K562 (cell line): ENCODE measurements at places on chromosomes 3 and 15.

- no peak overlapping the region for H3K27ac ChIP-seq
- H3K36me3 ChIP-seq = no peaks in the 10 kb centered on the region
- no peaks in the 10 kb centered on the region for H3K4me1 ChIP-seq
Measured at GRCh38 chr3:99524559-99524958, 113.8 kb upstream of the COL8A1 start.

GRCh38 chr15:91102546-91103330 is 2.7 kb downstream of the SV2B start:
- no peak overlapping the region for H3K27ac ChIP-seq
- no peaks in the 10 kb centered on the region for H3K36me3 ChIP-seq
- H3K4me1 ChIP-seq = no peaks in the 10 kb centered on the region; the same call in 2 of the 3 replicates
- peaks cover 33% of the 10 kb centered on the region for H3K27me3 ChIP-seq
- H3K4me3 ChIP-seq = no peak overlapping the region

DNA sequence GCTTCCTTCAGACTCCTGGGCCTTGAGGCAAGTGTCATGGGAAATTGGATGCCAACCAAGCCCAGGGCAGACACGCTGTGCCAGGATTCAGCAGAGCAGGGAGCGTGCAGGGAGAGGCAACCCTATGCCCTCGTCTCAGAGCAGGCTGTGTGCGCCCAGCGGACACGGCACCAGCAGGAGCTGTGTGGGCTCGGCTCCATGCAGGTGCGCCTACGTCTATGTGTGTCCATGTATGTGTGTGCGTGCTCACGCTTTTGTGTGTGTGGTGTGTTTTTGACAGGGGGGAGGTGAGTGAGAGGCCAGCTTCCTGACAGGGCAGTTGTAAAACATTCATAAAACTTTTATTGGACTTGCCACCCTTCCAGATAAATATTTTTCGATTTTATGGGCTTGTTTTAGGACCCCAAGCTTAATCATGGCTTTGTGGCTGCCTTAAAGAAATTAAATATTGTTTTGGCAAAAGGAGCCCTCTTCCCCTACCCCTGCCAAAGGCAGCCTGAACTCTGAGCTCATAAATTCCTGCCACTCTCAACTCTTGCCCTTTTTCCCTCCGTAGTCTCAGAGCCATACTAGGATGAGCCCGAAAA is 84.4 kb downstream of the DNAJB8 start:
- H3K36me3 ChIP-seq = no peaks in the 10 kb centered on the region
- no peak overlapping the region for H3K27ac ChIP-seq
- no peak overlapping the region for H3K4me3 ChIP-seq
- H3K4me1 ChIP-seq = peaks cover 16% of the 10 kb centered on the region; the same call in 2 of the 3 replicates
- H3K27me3 ChIP-seq = no peaks in the 10 kb centered on the region

DNA sequence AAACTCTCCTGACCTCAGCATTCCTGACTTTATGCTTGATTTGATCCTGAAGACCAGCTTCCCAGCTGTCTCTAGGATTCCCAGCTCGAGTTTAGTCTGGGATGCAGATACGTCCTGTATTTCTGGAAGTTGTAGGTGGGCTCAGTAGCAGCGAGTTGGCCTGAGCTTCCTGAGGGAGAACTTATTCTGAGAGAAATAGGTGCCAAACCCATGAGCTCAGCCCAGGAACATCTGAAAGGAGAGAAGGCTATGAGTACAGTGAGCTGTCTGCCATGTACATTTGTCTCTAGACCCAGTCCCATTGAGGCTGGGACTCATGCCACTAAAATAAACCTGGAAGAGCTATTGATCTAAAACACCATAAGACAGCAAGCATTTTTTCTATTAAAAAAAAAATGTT is 36.6 kb upstream of the SLC9A9 start:
- no peaks in the 10 kb centered on the region for H3K36me3 ChIP-seq
- no peak overlapping the region for H3K4me3 ChIP-seq
- no peak for DNase-seq
- no peaks in the 10 kb centered on the region for H3K27me3 ChIP-seq
- H3K4me1 ChIP-seq = no peaks in the 10 kb centered on the region

DNA sequence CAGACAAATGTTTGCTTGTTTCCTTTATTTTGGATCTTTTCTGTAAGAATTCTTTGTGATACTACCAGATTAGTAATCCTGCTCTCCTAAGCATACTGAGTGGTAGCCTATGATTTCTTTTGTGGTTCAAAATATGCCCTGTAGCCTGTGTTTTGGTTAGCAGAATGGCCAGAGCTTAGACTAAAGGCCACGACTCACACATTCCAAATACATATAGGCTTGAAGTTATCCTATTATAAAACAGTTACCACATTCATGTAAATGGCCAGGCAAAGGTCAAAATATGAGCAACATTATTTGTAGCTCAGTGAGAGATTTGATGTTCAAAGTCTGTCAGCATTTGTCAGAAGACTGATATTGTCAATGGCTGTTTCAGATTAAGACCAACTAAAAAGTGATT is 84.5 kb downstream of the MITF start:
- H3K36me3 ChIP-seq = no peaks in the 10 kb centered on the region
- DNase-seq = no peak

GRCh38 chr15:50652671-50653070 is 33.9 kb downstream of the TRPM7 start:
- H3K4me3 ChIP-seq = no peak overlapping the region
- no peak for DNase-seq
- H3K27ac ChIP-seq = no peak overlapping the region

GRCh38 chr3:129624347-129625071 is 18.0 kb upstream of the PLXND1 start:
- H3K27ac ChIP-seq = no peak overlapping the region
- H3K27me3 ChIP-seq = no peaks in the 10 kb centered on the region
- no peak for DNase-seq
- H3K4me1 ChIP-seq = peaks cover 5% of the 10 kb centered on the region
- no peaks in the 10 kb centered on the region for H3K36me3 ChIP-seq

DNA sequence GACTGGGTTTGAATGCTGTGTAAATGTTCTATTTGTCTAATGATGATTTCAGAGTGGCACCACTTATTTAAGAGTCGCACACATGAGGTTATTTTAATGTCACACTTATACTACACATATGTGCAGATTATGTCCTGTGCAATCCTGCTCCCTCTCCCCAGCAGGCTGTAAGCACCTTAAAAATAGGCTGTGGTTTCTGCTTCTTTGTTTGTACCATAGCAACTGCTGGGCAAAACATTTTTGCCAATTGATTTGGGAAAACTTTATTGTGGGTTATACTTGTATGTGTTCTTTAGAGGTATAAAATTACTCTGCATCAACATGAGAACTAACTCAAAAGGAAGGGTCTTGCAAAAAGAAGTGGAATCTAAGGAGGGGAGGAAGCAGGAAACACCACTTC is 318.5 kb downstream of the NTRK3 start:
- no peak overlapping the region for H3K27ac ChIP-seq
- H3K4me3 ChIP-seq = no peak overlapping the region
- H3K27me3 ChIP-seq = peaks cover 14% of the 10 kb centered on the region
- no peaks in the 10 kb centered on the region for H3K36me3 ChIP-seq

DNA sequence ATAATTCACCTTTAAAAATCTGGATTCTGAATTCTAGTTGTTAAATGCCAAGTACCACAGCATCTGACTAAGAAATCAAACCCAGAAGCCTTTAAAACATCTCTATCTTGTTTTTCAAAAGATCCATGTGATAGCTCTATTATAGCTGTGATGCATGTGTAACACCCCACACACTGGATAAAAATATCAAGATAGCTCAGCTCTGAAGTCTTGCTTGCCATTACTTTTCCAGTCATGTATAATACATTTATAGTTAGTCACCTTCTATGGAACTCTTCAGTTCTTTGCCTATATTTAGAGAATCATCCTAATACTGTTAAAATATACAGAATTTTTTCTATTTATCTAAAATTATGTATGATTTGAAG is 11.6 kb downstream of the ARPP19 start:
- H3K4me3 ChIP-seq = no peak overlapping the region
- DNase-seq = no peak
- peaks cover 71% of the 10 kb centered on the region for H3K36me3 ChIP-seq
- H3K4me1 ChIP-seq = no peaks in the 10 kb centered on the region; the same call in 1 of the 2 replicates
- no peaks in the 10 kb centered on the region for H3K27me3 ChIP-seq

GRCh38 chr3:170431054-170431453 is 12.4 kb downstream of the CLDN11 start:
- no peaks in the 10 kb centered on the region for H3K36me3 ChIP-seq
- no peak overlapping the region for H3K4me3 ChIP-seq
- H3K27ac ChIP-seq = no peak overlapping the region

- no peak overlapping the region for H3K4me3 ChIP-seq
- no peaks in the 10 kb centered on the region for H3K27me3 ChIP-seq
- no peak for DNase-seq
- H3K27ac ChIP-seq = no peak overlapping the region
- no peaks in the 10 kb centered on the region for H3K4me1 ChIP-seq
- H3K36me3 ChIP-seq = no peaks in the 10 kb centered on the region
Measured at GRCh38 chr3:78972617-78973301, 795.0 kb downstream of the ROBO1 start.

DNA sequence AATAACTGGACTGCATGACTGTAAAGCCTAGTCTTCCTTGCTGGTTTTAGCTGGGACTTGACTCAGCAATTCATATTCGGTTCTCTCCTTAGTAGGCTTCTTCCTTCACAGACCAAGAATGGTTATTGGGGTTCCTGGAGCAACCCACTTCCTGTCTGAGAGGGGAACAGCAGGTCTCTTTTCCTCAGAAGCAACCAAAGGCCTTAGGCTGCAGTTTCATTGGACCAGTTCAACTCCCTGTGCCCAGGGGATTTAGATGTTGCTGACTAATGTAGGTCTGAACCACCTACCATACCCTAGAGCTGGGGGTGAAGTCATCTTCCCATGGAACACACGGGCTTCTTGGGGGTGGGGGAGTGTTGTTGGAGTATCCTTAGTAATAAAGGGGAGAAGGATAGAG is 84.0 kb upstream of the SKOR1 start:
- no peak overlapping the region for H3K27ac ChIP-seq
- H3K4me3 ChIP-seq = no peak overlapping the region
- DNase-seq = no peak
- H3K4me1 ChIP-seq = no peaks in the 10 kb centered on the region
- H3K36me3 ChIP-seq = no peaks in the 10 kb centered on the region

GRCh38 chr3:134144694-134145093 is 106.0 kb downstream of the RYK start:
- no peak overlapping the region for H3K27ac ChIP-seq
- H3K4me1 ChIP-seq = no peaks in the 10 kb centered on the region
- DNase-seq = no peak
- no peaks in the 10 kb centered on the region for H3K36me3 ChIP-seq
- H3K4me3 ChIP-seq = no peak overlapping the region
- H3K27me3 ChIP-seq = no peaks in the 10 kb centered on the region

- H3K4me1 ChIP-seq = no peaks in the 10 kb centered on the region
- H3K36me3 ChIP-seq = no peaks in the 10 kb centered on the region
- no peak for DNase-seq
- H3K27me3 ChIP-seq = peaks cover 5% of the 10 kb centered on the region
- H3K4me3 ChIP-seq = no peak overlapping the region
Measured at GRCh38 chr15:91854639-91854990, 1.1 kb downstream of the SLCO3A1 start.

GRCh38 chr3:161264852-161265251 is 43.7 kb downstream of the NMD3 start:
- no peak overlapping the region for H3K27ac ChIP-seq
- no peaks in the 10 kb centered on the region for H3K27me3 ChIP-seq
- no peak for DNase-seq
- H3K4me1 ChIP-seq = no peaks in the 10 kb centered on the region

- no peaks in the 10 kb centered on the region for H3K36me3 ChIP-seq
- no peak for DNase-seq
- H3K27ac ChIP-seq = no peak overlapping the region
- H3K4me1 ChIP-seq = no peaks in the 10 kb centered on the region
- no peak overlapping the region for H3K4me3 ChIP-seq
Measured at GRCh38 chr3:28836199-28836598, 444.7 kb upstream of the RBMS3 start.

- no peaks in the 10 kb centered on the region for H3K4me1 ChIP-seq
- H3K27ac ChIP-seq = no peak overlapping the region
- H3K4me3 ChIP-seq = no peak overlapping the region
- no peak for DNase-seq
- H3K27me3 ChIP-seq = no peaks in the 10 kb centered on the region
- H3K36me3 ChIP-seq = no peaks in the 10 kb centered on the region; the same call in 2 of the 3 replicates
Measured at GRCh38 chr3:184899953-184900595, 88.1 kb downstream of the VPS8 start.

GRCh38 chr15:96362755-96363651 is 32.5 kb downstream of the NR2F2 start:
- DNase-seq = no peak
- no peaks in the 10 kb centered on the region for H3K36me3 ChIP-seq
- no peaks in the 10 kb centered on the region for H3K27me3 ChIP-seq
- no peaks in the 10 kb centered on the region; the same call in 2 of the 3 replicates for H3K4me1 ChIP-seq

DNA sequence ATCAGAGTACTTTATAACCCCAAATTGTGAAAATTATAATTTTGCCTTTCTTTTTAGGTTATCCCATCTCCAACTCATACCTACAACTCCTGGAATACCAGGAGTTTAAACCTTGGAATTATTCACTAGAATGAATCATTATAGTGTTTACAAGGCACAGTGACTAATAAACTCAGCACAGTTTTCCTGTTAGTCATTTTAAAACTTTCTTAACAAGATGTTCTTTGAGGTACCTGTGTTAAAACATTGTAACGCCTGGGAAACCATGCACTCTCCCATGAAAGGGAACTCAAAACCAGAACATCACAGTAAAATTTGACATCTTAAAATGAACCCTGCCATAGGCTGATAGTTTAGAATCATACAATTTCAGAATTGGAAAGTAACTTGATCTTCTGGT is 132.4 kb upstream of the OSTN start:
- no peak for DNase-seq
- H3K4me1 ChIP-seq = no peaks in the 10 kb centered on the region
- no peaks in the 10 kb centered on the region for H3K36me3 ChIP-seq
- no peaks in the 10 kb centered on the region for H3K27me3 ChIP-seq
- H3K4me3 ChIP-seq = no peak overlapping the region
- H3K27ac ChIP-seq = no peak overlapping the region

DNA sequence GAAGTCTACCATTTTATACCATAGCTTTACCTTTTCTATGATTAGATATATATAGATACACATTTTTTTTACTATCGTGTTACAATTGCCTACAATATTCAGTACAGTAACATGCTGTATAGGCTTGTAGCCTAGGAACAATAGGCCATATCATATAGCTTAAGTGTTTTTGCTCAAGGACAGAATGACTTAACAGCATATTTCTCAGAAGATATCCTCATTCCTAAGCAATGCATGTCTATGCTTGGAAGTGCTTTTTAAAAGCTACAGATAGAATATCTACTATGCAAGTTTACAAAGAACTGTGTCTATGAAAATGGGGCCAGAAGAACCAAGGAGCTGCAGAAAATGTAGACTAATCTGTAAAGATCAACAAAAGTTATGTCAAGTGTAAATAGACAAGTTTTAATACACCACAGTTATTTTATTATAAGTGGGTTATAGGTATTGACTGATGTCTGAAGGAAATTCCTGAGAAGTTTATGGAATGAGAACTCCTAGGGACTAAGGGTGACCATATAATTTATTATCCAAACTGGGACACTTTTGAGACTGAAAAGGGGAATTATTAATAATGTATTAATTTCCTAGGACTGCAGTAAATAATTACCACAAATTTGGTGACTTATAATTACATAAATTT is 138.7 kb upstream of the TGFBR2 start:
- no peaks in the 10 kb centered on the region for H3K36me3 ChIP-seq
- no peak for DNase-seq
- no peaks in the 10 kb centered on the region for H3K27me3 ChIP-seq
- H3K4me3 ChIP-seq = no peak overlapping the region
- H3K27ac ChIP-seq = no peak overlapping the region

- no peak for DNase-seq
- peaks cover 10% of the 10 kb centered on the region for H3K4me1 ChIP-seq
- H3K27ac ChIP-seq = no peak overlapping the region
- H3K36me3 ChIP-seq = 0 out of 3 replicates have a peak, but pooled peaks cover 4% of the 10 kb centered on the region
- no peaks in the 10 kb centered on the region for H3K27me3 ChIP-seq
Measured at GRCh38 chr3:42174679-42175385, 83.7 kb downstream of the TRAK1 start.

- H3K4me3 ChIP-seq = no peak overlapping the region
- no peaks in the 10 kb centered on the region for H3K36me3 ChIP-seq
- no peaks in the 10 kb centered on the region for H3K4me1 ChIP-seq
- H3K27ac ChIP-seq = no peak overlapping the region
Measured at GRCh38 chr3:140243575-140243974, 308.6 kb downstream of the CLSTN2 start.
